ENCODE measurements at places on chromosomes 11 and 22.

GRCh38 chr11:41784513-41785335 lies 325.3 kb upstream of the LRRC4C start:
- DNase-seq, result no peak

DNA sequence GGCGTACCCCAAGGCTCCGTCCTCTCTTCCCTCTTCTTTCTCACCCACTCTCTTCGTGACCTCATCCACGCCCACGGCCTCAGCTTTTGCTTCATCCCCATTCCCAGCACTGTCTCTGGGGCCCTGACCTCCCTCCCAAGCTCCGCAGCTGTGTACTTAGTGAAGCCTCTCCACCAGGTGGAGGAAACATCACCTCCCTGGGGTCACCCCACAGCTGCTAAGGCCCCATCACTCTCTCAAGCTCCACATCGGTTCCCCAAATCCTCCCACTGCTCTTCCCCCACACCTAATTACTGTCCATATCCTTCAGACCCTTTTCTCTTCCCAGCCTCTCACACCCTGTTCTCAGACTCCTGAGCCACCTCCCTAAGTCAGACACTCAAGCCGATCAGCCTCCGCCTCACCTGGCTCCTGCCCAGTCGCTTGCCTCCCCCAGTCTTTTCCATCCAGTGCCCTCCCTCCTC lies 7.9 kb upstream of the SYT7 start:
- no peak for DNase-seq

- no peak for DNase-seq
These were observed at the start of gene ESAM for GRCh38 chr11:124762105-124762623. ESAM (minus strand) TSS chr11:124762290; CDS start chr11:124762154, 136 bp downstream.

DNA sequence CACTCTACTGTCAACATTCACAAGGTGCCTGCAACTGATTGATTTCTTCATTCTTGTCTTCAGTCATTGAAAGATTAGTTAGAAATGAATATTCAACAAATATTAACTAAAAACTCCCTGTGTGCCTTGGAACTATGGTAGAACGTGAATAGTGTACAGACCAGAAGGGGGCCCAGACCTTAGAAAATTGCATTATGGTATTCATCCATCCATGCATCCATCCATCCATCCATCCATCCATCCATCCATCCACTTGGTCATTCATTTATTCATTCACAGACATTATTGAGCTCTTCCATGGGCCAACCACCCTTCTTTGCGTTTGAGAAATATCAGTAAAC lies 10.2 kb upstream of the ACCSL start:
- DNase-seq, result no peak

All from AG09309 (cell line).